Endothelial cell (in vitro differentiated cells): ENCODE measurements at places on chromosomes 2 and 18. TPM values are rescaled to one million over a fixed set of nuclear protein-coding genes. Genes with fewer than 3 reads are reported as not detected.

- H3K27me3 ChIP-seq, result peaks cover 5% of the 10 kb centered on the region
- H3K36me3 ChIP-seq, result peaks cover 4% of the 10 kb centered on the region
- no peak for DNase-seq
- H3K4me1 ChIP-seq, result peaks cover 5% of the 10 kb centered on the region
- no peak overlapping the region for H3K4me3 ChIP-seq
Observed at GRCh38 chr2:118729760-118730159, 117.7 kb downstream of the EN1 start.

GRCh38 chr18:46268671-46269070 lies 164.5 kb downstream of the HAUS1 start:
- peaks cover 18% of the 10 kb centered on the region for H3K4me1 ChIP-seq
- no peaks in the 10 kb centered on the region for H3K36me3 ChIP-seq
- H3K27ac ChIP-seq, result no peak overlapping the region
- H3K4me3 ChIP-seq, result no peak overlapping the region
- H3K27me3 ChIP-seq, result peaks cover 3% of the 10 kb centered on the region

DNA sequence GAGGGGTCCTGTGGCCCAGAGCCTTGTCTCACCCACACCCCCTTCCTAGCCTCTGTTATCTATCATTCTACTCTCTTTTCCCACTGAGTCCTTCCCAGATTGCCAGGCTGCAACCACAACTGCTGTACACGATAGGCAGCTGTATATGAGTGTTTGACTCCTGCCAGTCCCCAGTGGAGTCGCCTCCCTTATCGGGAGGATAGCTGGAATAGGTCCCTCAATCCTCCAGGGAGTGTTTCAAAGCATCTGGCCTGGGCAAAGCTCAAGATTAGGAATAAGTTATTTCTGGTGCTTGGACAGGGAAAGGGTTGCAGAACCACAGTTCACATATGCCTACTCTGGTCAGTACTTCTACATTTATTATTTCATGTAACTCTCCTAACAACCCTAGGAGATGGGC lies 4.8 kb downstream of the MSGN1 start:
- H3K4me1 ChIP-seq, result peaks cover 4% of the 10 kb centered on the region
- H3K36me3 ChIP-seq, result no peaks in the 10 kb centered on the region
- H3K27ac ChIP-seq, result no peak overlapping the region
- no peaks in the 10 kb centered on the region for H3K27me3 ChIP-seq
- no peak overlapping the region for H3K4me3 ChIP-seq

GRCh38 chr2:26305540-26305939 lies 40.4 kb upstream of the SELENOI start:
- no peaks in the 10 kb centered on the region for H3K36me3 ChIP-seq
- H3K27me3 ChIP-seq, result peaks cover 6% of the 10 kb centered on the region
- DNase-seq, result no peak
- H3K4me1 ChIP-seq, result no peaks in the 10 kb centered on the region

- no peaks in the 10 kb centered on the region for H3K27me3 ChIP-seq
- no peak overlapping the region for H3K4me3 ChIP-seq
- no peak for DNase-seq
- no peak overlapping the region for H3K27ac ChIP-seq
- peaks cover 51% of the 10 kb centered on the region for H3K4me1 ChIP-seq
Observed at GRCh38 chr2:71336802-71337201, 5.2 kb downstream of the ZNF638 start.

DNA sequence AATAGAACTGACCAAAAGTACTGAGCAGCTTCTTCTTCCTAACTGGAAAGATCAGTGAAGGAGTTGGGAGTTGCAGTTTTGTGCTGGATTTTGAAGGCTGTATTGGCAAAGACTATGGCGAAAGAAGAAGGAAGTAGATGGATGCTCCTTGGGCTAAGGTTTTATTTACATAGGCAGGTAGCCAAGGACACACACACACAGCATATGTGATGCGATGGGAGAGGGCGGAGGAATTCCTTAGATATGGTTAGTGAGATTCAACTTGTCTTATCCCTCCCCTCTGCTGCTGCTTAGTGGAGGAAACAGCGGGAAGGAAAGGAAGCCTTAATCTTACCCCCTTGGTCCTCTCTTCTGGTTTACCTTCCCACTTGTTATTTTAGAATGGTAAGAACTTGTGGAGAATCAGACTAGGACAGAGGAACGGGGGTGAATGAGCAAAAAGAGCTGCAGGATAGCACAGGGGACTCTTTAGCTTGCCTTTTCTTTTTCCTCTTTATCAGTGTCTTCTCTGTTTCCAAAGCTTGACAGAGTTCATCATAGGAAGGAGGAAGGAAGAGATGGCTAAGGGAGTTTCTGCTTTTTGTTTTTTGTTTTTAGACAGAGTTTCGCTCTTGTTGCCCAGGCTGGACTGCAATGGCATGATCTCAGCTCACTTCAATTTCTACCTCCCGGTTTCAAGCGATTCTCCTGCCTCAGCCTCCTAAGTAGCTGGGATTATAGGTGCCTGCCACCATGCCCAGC lies 87.9 kb downstream of the OSBPL6 start:
- peaks cover 2% of the 10 kb centered on the region for H3K27me3 ChIP-seq
- H3K4me1 ChIP-seq, result peaks cover 18% of the 10 kb centered on the region
- no peak for DNase-seq
- H3K27ac ChIP-seq, result no peak overlapping the region

Gene YES1
- 190 TPM for total RNA-seq

Gene DOCK10
- total RNA-seq, result 7.6 TPM

Gene SERPINB3
- total RNA-seq, result not detected

Gene ZNF385B
- total RNA-seq, result 0.49 TPM

Gene MCFD2
- total RNA-seq, result 121 TPM
